AG04450 (cell line): ENCODE measurements at places on chromosomes 6 and 20.
A peak's percentile ranks its signal among the peaks of the same experiment; 100 is the strongest.

GRCh38 chr6:4008324-4009047, 70.5 kb downstream of the FAM217A start:
- DNase-seq, result peak; percentile 59

- no peak for DNase-seq
Observed at GRCh38 chr6:130459316-130459715, 93.5 kb downstream of the TMEM200A start.

DNA sequence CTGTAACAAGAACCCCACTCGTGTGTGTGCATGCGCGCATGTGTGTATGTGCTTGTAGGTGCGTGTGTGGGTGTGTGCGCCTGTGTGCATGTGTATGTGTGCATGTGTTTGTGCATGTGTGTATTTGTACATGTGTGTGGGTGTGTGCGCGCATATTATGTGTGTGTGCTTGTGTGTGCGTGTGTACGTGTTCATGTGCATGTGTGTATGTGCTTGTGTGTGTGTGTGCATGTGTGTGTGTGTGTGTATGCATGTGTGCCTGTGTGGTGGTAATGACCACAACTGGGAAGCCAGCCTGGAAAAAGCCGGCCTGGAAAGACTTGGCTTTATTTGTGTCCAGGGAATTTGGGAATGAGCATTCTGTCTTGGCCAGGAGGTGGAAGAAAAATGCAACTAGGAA, 157.5 kb downstream of the PAX1 start:
- DNase-seq, result no peak

DNA sequence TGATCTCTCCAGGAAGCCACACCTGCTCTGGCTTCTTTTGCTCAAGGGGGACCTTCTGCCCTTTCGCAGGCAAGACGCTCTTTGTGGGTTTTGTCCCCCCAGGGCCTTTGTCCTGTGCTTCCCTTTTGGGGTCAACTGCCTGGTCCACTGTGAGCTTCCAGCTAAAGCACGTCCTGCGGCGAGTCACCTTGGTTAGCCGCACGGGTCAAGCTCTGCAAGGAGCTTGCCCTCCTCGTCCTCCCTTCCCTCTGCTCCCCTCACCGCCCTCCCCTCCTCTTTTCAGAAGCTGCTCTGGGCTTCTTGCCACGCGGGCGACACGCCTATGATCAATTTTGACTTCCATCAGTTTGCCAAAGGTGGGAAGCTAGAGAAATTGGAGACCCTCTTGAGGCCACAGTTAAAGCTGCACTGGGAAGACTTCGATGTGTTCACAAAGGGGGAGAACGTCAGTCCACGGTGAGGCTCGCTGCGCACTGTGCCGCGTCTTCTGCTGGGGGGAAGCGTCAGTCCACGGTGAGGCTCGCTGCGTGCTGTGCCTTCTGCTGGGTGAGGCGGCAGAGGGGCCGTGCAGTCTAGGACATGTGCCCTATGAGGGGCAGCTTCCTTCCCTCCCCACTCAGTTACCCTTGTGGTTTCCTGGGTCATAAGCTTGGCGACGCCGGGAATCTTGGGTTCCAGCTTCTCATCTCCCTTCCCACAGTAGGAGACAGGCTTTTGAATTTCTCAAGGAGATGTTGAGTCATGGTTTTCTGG, 80.2 kb downstream of the SYNJ2 start:
- no peak for DNase-seq

DNA sequence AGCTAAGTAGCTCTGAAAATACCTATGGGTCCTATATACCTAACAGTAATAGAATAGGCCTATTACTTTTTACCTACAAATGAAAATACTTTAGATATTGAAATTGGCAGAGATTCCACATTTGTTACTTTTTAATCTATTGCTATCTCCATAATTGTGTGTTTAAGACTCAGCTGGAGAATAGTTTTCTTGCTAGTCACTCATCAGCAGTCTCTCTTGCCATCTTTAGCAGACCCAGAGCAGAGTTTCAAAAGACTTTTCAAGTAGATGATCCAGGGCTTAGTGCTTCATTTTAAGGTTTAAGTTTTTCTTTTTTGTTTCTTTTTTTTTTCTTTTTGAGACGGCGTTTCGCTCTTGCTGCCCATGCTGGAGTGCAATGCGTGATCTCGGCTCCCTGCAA, 12.9 kb downstream of the ANKS1A start:
- DNase-seq, result no peak

DNA sequence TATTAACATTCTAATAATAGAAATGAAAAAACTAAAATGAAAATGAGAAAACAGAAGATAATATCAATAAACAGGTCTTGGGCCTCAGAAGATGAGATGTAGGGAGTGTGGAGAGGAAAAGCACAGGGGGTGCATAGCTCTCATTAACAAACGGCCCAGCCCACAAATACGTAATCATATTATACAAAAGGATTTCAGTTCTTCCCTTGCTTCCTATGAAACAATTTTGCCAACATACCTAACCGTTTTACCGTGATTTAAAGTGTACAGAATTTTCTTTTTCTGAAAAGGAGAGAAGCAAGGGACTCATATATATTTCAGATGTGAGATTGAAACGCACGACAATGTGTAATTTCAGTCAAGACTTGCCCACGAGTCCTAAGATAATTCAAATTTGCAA, 136.0 kb downstream of the HFE start:
- no peak for DNase-seq

DNA sequence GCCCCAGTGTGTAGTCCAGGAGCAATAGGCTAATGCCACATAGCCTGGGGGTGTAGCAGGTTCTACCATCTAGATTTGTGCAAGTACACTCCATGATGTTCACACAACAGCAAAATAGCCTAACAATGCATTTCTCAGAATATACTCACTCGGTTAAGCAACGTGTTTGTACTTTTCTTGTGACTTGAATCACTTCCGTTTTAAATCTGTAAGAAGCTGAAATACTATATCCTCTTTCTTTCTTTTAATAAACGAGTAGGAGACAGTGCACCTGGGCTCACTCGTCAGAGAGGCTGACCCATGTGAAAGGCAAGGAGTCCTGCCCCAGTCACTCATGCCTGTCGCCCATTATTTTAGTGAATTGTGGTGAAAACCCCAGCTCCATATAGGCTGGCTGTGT, 201.6 kb downstream of the FOXA2 start:
- DNase-seq, result no peak

DNA sequence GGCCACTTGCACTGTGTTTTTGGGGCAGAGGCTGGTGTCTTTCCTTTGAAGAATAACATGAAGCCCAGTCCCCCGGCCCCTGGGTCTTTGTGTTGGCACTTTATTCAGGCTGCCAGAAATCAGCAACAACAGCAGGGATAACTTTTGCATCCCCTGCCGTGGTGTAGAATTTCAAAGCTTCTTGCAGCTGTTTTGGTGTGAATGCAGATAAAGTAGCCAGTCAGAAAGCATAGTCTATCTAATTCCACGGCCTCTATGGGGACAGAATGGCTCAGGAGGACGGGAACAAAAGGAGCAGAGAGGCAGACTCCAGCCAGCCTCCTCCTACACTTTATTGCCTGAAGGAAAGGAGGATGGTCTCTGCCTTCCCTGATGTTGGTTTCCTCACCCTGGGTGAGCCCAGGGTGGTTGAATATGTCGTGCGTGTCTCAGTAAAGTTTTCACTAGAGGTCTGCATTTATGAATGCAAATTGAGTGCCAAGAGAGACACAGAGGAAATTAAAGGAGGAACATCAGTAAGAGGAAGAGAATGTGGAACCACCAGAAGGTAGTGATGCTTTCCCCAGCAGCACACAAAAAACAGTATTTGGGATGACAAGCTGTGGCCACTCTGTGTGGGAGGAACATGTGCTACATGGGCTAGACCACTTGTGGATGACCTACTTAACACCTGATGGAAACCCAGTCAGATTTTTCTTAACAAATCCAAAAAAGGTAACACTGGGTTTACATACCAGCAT, 125.9 kb upstream of the TRAF3IP2 start:
- no peak for DNase-seq

DNA sequence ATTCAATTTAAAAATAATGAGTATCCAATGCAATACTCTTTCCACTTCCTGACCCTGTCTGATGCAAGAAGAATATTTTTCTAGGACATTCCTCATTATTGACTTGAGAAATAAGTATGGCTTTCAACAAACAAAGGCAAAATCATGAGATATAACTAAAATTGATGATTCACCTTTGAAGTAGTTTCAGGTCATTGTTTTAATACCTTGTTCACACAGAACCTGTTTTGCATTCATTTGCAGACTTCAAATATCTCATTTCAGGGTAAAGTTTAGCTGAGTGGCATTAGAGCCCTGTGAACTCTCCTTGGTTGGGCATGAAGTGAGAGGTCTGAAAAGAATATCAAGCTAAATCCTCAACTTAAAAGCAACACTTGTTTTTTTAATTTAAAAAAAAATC, 309.2 kb downstream of the NRN1 start:
- no peak for DNase-seq

DNA sequence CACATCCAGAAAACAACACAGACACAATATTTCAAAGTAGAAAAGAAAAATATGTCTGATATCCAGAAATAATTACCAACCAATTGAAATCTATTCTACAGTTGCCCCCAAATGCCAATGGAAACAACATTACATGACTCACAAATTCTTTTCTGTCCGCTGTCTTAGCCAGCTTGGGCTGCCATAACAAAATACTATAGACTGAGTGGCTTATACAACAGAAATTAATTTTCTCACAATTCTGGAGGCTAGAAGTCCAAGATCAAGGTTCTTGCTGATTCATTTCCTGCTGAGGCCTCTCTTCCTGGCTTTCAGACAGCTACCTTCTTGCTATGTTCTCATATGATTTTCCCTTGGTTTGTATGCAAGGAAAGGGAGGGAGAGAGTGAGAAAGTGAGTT, 698.1 kb downstream of the DHX35 start:
- DNase-seq, result no peak

- DNase-seq, result no peak
Observed at GRCh38 chr6:77707603-77708002, 54.8 kb downstream of the MEI4 start.

DNA sequence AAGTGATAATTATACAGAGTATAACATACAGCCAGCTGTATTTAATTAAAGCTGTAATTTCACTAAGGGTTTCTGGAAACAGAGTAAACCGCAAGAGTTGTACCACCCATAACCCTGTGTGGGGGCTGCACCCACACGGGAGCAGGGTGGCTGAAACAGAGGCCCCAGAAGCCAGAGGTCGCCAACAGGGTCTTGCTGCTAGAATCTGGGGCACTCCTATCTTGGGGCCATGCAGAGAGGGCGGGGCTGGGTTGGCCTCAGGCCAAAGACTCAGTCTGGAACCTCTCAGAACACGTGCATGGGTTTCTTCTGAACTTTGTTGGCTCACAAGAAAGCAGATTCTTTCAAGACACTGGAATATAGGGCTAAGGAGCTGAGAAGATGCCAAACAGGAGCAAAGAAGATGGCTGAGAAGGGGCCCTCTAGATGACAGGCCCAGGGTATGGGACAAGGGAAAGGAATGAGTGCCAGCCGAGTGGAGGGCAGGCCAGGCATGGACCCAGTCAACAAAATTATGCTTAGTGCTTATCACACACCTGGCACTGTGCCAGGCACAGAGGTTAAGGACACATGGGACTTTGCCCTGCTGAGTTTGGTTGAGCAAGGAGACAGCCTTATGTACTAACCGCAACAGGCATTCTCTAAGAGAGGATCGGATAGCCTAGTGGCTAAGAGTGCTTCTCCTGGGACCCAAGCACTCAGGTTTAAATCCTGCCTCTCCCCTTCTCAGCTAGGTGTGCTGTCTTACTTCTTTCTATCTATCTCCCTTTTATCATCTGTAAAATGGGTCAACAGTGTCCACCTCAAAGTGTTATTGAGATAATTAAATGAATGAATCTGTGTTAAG, 96.6 kb upstream of the FOXP4 start:
- no peak for DNase-seq

DNA sequence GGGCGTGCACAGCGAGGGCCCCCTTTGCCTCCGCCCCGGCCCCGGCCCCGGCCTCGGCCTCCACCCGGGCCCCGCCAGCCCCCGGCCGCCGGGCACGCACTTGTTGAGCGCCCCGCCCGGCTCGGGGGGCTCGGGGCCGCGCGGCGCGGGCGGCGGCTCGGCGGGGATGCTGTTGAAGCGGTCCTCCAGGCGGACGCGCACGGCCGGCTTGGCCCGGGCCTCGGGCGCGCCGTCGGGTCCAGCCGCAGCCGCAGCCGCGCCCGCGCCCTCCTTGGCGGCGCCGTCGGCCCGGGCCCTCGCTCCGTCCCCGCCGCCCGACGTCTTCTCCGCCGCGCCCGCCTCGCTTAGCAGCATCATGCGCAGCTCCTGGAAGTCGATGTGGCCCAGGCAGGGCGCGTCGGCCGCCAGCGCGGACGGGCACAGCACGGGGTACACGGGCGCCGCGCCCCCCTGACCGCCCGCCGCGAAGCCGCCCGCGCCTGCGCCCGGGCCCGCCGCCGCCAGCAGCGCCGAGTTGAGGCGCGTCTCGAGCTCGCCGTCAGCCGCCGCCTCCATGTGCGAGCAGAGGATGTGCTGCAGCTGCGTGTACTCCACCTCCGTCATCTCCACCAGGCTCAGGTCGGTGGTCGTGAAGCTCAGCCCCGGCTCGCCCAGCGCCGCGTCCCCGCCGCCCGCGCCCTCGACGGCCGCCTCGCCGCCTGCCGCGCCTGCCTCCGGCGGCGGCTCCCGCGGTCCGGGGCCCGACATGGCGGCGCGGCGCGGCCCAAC, 514 bp downstream of the TCFL5 start:
- DNase-seq, result no peak
